ENCODE measurements at places on chromosomes 12 and 14.

GRCh38 chr14:76870166-76870565 is 44.0 kb downstream of the LRRC74A start:
- DNase-seq, result no peak

DNA sequence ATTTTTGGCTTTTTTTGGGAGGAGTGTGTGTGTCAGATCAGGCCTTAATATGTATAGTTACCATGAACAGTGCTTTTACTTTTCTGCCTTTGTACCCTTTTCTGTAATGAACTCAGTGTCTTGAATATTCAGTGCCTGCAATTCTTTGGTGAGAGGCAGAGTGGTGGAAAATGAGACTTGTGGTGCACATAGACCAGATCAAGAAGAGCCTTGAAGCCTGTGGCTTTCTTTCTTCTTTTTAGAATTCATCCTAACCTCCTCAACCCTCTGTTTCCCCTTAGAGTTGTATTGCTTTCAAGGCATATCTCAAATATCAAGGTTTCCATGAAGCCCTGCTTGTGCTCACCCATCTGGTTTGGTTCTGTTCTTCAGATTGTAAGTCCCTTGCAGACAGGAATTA is 2.6 kb downstream of the YLPM1 start:
- DNase-seq, result no peak

- no peak for DNase-seq
These were observed 86.5 kb downstream of the DAAM1 start for GRCh38 chr14:59274991-59275391.

GRCh38 chr12:57044889-57045288 is 5.0 kb downstream of the MYO1A start:
- no peak for DNase-seq

- DNase-seq, result no peak
These were observed 140.6 kb downstream of the EPS8 start for GRCh38 chr12:15648558-15648957.

DNA sequence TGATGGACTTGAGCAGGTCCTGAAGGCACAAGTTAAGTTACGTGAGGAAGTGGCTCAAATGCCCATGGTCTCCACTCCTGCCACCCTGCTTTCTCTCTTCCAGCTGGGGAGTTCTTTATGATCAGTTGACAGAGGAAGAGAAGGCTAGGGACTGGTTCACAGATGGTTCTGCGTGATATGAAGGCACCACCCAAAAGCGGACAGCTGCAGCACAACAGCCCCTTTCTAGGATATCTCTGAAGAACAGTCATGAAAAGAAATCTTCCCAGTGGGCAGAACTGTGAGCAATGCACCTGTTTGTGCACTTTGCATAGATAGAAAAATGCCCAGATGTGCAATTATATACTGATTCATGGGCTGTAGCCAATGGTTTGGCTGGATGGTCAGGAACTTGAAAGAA is 162.4 kb upstream of the FSCB start:
- no peak for DNase-seq
